Inflammatory macrophage treated with lipopolysaccharide for 1 hour (primary cell): ENCODE measurements at places on chromosomes 11 and 22.

DNA sequence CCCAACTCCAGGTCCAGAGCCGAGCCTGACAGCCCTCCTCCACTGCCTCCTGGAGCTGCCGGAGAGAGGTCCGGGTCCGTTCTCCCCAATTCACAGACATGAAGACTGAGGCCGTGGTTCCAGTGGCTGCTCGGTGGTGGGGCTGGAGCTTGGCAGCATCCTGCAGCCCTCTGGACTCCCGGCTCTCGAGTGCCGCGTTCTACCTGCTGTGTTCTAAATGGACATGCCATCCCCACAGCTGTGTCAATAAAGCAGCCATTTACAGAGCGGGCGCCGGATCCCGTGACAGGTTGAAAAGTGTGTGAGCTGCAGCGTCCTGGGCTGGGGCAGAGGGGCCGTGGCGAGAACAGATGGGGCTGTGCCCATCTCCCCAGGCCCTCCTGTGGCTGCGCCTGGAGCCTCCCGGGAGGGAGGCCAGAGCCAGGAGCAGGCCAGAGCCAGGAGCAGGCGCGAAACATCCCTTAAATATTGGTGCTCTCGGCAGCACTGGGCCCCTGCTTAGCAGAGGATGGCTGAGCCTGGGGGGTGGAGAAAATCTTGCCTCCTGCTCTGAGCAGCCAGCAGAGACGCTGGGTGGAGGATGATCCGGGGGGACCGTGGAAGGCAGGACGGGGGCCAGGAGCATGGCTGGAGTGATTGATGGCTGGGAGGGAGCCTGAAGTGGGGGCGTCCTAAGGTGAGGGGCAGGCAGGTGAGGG, 46.2 kb downstream of the FLRT1 start:
- no peak for DNase-seq

- no peak for DNase-seq
Measured at GRCh38 chr22:43207849-43208702, 21.1 kb upstream of the TTLL12 start.

DNA sequence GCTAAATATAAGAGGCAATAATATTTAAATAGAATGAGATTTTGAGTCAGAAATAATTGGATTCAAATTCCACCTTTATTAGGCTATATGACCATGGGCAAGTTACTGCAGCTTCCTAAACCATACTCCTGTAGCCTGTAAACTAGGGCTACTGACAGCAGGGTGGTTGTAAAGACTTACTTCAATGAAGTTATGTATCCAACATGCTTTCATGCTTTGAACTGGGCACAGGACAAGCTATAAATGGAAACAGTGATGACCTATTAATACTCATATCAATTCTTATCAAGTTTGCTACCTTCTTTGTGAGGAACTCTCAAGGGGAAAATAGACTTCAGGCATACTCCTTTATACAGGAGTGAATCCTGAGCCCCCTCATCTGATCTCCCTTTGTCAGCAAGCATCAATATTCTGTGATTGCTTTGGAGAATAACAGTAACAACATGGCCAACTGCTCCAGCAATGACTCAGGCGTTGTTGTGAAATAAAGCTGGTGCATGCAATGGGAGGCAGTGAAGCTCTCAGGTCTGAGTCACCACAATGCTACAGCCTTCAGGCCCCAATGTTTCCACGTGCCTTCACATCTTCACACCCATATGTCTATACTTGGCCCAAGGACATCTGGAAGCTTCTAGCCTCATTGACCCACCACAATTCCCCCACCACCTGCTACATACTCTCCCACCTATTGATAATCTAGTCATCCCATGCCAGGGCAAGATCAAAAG, 102.5 kb downstream of the KCNA4 start:
- no peak for DNase-seq

DNA sequence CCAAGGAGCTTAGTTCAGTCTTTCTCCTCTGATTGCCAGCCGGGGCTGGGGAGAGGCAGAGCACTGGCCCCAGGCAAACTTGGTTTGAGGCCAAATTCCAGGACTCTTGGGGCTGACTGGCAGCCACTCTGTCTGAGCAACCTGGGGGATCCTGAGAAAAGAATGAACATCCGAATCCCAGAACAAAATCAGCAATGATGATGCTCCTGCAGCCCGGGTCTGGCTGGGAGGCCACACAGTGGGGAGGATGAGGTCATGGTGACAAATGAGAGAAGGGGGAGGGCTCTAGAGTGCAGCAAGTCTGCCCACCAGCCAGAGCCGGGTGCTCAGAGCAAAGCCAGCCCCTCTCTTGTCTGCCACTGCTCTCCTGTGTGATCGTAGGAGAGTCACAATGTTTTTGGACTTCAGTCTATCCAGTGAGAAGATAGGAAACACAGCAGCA, 71.8 kb upstream of the PAX6 start:
- no peak for DNase-seq

DNA sequence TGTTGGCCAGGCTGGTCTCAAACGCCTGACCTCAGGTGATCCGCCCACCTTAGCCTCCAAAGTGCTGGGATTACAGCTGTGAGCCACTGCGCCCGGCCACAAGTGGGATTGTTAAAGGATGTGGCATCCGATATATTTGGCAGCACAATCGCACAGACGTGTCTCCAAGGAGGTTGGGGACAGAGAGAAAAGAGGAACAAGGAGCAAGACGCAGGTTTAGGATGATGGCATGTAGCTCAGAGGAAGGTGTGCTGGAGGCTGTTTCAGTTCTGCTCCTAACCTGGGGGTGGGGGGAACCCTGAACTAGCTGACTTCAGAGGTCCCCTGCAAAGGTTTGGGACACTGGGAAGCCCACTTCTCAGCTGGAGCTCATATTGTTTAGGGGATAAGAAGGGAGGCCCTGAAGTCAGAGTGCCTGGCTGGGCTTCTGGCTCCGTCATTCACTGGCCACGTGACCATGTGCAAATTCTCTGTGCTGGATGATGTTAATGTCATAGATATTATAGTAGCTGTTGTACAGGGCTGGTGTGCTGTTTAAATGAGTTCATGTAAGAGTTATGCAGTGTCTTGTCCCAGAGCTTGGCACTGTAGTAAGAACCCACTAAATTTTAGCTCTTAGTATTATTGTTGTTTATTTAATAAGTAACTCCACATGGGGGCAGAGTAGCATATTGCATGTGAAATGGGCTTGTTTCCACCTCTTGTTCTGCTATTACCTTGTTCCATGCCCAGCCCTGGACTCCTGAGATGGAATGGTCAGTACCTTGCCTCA, 129.7 kb downstream of the ST3GAL4 start:
- DNase-seq = no peak

DNA sequence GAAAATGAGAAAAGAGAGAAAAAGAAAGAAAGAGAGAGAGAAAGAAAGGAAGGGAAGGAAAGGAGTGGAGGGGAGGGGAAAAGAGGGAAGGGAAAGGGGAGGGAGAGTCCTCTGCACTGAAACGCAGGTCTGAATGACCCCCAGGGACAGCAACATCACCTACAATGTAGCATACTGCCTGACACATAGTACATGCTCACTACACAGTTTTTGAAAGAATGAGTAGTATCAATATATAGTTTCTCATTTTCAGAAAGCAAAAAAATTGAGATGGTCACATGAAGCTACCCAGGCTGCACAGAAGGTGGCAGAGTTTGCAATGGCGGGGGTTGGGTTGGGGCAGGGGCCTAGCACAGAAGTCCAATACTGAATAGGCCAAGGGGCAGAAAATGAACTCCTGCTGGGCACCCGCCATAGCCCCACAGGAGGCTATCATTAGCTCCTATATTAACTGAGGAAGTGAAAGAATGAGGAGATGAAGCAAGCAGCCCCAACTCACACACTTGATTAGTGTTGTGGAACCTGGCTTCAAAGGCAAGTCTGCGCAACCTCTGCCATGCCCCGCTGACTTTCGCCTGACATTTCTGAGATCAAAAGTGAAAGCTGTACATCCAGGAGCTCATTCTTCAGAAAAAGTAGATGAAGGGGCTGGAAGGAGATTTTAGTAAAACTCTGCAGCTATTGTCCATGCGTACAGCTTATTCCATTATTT, 241.2 kb upstream of the SYN3 start:
- peak; percentile 11 for DNase-seq

DNA sequence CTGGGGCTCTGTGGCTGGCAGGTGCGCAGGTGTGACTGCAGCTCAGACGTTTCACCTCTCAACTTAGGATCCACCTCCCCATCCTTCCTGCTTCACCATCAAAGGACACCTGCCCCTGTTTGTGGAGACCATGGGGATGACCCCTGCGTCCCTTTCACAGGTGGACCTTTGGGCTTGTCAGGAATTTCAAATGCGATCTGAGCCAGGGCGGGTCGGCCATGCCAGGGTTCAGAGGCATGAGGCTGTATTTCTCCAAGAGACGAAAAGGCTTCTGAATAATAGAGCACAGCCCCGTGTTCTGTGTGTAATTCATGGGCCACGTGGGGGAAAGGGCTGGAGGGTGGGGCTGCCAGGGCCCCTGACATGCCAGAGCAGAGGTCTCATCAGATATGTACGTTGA, 668.0 kb downstream of the BRD1 start:
- no peak for DNase-seq

DNA sequence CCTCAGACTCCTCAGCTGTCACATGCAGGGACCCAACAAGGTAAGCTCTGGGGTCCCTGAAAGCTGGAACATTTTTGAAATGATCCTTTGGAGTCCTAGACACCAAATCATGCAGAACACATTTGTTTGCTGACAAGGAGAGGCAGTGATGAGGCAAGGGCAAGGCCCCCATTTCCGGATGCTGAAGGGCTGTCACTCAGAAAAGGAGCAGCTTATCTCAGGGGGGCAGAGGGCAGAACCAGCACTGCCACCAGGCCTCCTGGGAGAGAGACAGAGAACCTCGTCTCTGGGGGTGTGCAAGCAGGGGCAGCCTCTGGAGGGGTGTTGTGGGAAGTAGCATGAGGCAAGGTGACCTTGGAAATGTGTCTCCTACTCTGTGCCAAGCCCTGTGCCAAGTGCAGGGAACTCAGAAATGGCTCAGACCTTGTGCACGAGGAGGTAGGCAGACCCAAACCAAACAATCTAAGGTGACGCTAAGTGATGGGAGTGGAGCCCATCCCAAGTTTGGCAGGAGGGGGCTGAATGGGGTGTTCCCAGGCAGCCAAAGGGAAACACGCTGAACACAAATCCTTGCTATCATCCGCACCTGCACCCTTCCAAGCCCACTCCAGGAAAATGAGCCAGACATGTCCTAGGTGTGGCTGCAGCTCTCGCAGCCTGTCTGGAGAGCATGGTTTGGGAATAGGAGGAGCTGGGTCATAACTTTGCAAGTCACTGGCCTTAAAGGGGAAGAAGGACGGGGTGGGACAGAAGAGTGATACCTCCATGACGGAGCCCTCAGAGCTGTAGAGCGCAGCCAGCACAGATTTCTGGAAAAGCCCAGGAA, 94.2 kb downstream of the PDE2A start:
- DNase-seq = no peak

GRCh38 chr11:93986716-93987115, 34.4 kb upstream of the HEPHL1 start:
- DNase-seq = no peak

DNA sequence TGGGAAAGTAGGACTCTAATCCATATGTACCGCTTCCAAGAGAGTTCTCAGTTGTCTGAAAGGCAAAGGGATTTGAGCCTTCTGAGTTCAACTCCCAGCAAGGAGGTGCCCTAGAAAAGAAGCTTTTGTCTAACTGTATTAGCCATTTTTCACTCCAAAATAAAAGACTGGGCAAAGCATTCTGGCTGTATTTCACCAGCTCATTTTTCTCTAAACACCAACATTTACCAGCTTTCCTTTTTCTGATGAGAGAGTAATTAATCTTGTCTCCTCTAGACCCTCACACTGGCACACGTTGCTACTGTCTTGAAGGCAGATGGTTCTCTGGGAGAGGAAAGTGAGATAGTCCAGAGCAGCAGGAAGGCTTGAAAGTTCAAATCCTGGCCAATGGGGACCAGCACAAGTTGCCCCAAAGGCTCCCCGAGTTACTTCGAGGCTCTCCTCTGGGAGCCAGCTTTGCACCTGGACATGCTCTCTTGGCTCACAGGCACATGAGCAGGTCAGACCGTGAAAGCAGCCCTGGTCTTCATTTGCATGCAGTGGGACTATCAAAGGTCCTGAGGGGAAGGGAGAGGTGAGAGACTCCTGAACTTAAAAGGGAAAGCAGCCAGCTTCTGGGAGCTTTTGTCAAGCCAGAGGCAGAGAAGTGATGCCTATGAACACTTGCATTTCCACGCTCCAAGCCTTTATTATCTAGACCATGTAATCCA, 100.0 kb downstream of the NTM start:
- DNase-seq = no peak

DNA sequence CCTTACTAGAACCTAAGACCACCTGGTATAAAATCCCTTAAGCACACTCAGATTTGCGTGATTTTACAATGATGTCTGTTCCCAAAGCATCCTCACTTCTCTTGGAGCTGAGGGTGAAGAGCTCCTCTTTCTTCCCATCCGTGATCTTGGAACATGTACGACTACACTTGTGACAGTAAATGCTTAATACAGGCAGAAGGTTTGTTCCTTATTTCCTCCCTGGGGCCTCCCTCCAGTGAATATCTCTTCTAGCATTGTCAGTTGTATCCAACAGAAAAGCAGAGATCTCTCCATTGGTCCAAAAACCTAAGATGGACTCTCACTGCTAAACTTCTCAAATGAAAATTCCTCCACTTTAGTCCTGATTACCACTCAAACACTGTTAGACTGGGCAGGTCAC, 103.6 kb upstream of the VPREB1 start:
- no peak for DNase-seq

DNA sequence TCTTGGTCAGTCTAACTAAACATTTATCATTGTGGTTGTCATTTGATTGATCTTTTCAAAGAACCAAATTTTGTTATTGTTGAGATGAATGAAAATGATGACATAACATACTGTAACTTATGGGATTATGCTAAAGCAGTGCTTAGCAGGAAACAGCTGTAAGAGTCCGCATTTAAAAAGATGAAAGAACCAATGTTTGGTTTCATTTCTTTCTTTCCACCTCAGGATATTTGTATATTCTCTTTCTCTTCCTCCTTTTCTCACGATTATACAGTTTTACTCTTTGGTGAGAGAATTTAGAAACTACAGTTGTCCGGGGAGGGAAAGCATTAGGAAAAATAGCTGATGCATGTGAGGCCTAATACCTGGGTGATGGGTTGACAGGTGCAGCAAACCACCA, 23.1 kb downstream of the PIH1D2 start:
- no peak for DNase-seq

DNA sequence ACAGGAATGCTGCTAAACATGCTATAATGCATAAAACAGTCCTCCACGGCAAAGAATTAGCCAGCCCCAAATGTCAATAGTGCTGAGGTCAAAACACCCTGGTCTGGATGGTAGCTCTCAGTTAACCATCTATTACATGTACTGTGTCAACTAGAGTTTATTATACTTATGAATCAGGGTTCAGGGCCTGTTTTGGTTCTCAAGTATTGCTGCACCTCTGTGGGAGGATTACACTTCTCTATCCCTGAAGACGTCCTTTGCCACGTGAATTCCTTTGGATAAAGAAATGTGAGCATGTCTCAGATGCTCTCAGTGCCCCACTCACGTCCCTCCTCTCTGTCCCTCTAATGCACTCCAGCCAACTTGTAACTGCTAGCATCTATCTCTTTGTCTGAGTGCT, 53.4 kb downstream of the SLC1A2 start:
- DNase-seq = peak; percentile 88

- DNase-seq = peak; percentile 82
Measured at GRCh38 chr11:3831378-3832239, 9.2 kb downstream of the RHOG start.

- DNase-seq = no peak
Measured at GRCh38 chr11:29129844-29130243, 887.0 kb downstream of the KCNA4 start.

GRCh38 chr11:131811383-131811782, 441.0 kb downstream of the NTM start:
- no peak for DNase-seq
